ENCODE measurements at places on chromosomes 13 and 19.

GRCh38 chr13:46662690-46663089 lies 109.7 kb downstream of the LRCH1 start:
- DNase-seq: no peak
- H3K27ac ChIP-seq: peak overlapping the region; percentile 47
- H3K36me3 ChIP-seq: no peaks in the 10 kb centered on the region
- H3K4me1 ChIP-seq: peaks cover 68% of the 10 kb centered on the region
- no peak overlapping the region for H3K4me3 ChIP-seq
- no peaks in the 10 kb centered on the region for H3K27me3 ChIP-seq

DNA sequence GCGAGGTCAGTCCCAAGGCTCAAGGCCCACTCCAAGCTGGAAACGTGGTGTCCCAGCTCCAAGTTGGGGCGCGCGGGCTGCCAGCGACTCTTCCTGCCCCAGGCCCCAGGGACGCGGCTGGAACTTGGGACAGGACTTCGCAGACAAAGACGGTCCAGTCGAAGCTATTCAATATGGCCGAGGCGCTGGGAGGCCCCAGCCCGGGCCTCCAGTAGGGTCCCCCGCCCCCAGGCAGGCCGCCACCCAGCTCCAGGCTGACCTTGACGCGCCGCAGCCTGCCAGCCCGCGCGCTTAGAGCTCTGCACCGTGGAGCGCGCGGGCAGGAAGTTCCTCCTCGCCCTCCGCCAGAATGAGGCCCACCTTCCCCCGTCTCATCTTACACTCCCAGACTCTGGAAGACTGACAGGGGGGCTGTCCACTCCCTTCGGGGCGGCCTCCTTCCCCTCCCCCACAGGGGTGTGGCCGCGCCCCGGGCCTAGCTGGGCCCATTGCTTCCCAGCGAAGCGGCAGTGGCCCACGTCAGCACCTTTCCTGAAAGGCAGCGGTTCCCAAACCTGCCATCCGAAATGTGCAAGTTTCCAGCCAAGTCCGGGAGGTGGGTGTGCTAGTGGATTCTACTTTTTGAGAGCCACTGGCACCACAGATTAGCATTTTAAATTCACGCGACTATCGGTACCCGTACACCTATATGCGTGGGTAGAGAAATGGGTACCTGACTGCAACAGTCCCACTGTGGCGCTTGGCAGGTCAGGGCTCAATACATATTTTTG lies at the start of gene CCDC8:
Gene CCDC8 (minus strand): TSS at position 303 of the 770 bp plus-strand sequence. CDS start 754 bp downstream, outside the sequence.
- H3K4me1 ChIP-seq: peaks cover 52% of the 10 kb centered on the region
- H3K4me3 ChIP-seq: peak within 1 kb of the TSS; percentile 83
- no peaks in the 10 kb centered on the region for H3K27me3 ChIP-seq
- peak; percentile 94 for DNase-seq
- H3K36me3 ChIP-seq: no peaks in the 10 kb centered on the region

GRCh38 chr19:7888826-7889217 lies 512 bp downstream of the LRRC8E start:
- H3K27ac ChIP-seq: peak overlapping the region; percentile 78
- no peaks in the 10 kb centered on the region for H3K36me3 ChIP-seq
- no peak for DNase-seq
- H3K27me3 ChIP-seq: no peaks in the 10 kb centered on the region
- peak overlapping the region; percentile 57 for H3K4me3 ChIP-seq

GRCh38 chr13:80551650-80552497 lies 210.9 kb upstream of the SPRY2 start:
- no peaks in the 10 kb centered on the region for H3K27me3 ChIP-seq
- no peak for DNase-seq
- H3K4me3 ChIP-seq: no peak overlapping the region
- H3K36me3 ChIP-seq: no peaks in the 10 kb centered on the region
- H3K27ac ChIP-seq: no peak overlapping the region

GRCh38 chr13:20923272-20923671 lies 20.7 kb upstream of the XPO4 start:
- no peak for DNase-seq
- H3K4me3 ChIP-seq: no peak overlapping the region
- H3K4me1 ChIP-seq: no peaks in the 10 kb centered on the region
- no peaks in the 10 kb centered on the region for H3K36me3 ChIP-seq
- H3K27me3 ChIP-seq: no peaks in the 10 kb centered on the region
- H3K27ac ChIP-seq: no peak overlapping the region

- no peak overlapping the region for H3K4me3 ChIP-seq
- no peak overlapping the region for H3K27ac ChIP-seq
- H3K4me1 ChIP-seq: no peaks in the 10 kb centered on the region
- DNase-seq: no peak
- H3K27me3 ChIP-seq: no peaks in the 10 kb centered on the region
- peaks cover 11% of the 10 kb centered on the region for H3K36me3 ChIP-seq
Measured at GRCh38 chr19:7973883-7974282, 30.4 kb upstream of the TIMM44 start.

GRCh38 chr13:85772367-85772766 lies 26.9 kb downstream of the SLITRK6 start:
- no peaks in the 10 kb centered on the region for H3K27me3 ChIP-seq
- DNase-seq: no peak
- no peaks in the 10 kb centered on the region for H3K36me3 ChIP-seq

- peaks cover 7% of the 10 kb centered on the region for H3K4me1 ChIP-seq
- H3K4me3 ChIP-seq: no peak overlapping the region
- H3K36me3 ChIP-seq: no peaks in the 10 kb centered on the region
- H3K27me3 ChIP-seq: no peaks in the 10 kb centered on the region
- DNase-seq: no peak
- H3K27ac ChIP-seq: no peak overlapping the region
Measured at GRCh38 chr13:25980255-25980654, 71.6 kb downstream of the SHISA2 start.

- H3K4me3 ChIP-seq: no peak overlapping the region
- H3K36me3 ChIP-seq: no peaks in the 10 kb centered on the region
- H3K27ac ChIP-seq: no peak overlapping the region
- no peak for DNase-seq
- H3K27me3 ChIP-seq: no peaks in the 10 kb centered on the region
- H3K4me1 ChIP-seq: no peaks in the 10 kb centered on the region
Measured at GRCh38 chr19:27672309-27673047, 1540.5 kb downstream of the UQCRFS1 start.

GRCh38 chr13:111505175-111505777 lies 184.8 kb downstream of the TEX29 start:
- no peaks in the 10 kb centered on the region for H3K4me1 ChIP-seq
- no peak for DNase-seq
- H3K4me3 ChIP-seq: no peak overlapping the region
- no peaks in the 10 kb centered on the region for H3K27me3 ChIP-seq

DNA sequence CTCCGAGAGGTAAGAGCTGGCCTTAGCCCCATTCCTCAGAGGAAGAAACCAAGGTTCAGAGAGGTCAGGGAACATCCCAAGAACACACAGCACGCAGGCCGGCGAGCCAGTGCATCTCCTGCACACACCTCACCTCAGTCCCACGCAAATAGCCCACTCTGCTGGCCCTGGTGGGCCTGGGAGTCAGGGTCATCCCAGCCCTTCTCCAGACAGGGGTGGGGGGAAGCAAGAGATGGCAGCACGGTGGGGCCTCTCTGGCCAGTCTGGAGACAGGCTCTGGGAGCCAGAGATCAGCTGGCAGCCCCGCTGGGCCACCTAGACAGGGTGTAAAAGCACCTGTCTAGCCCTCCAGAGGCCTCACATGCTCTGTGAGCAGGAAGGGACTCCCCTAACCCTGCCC lies 26.8 kb downstream of the TUBA3C start:
- no peak overlapping the region for H3K27ac ChIP-seq
- H3K4me1 ChIP-seq: no peaks in the 10 kb centered on the region
- H3K4me3 ChIP-seq: no peak overlapping the region
- H3K27me3 ChIP-seq: no peaks in the 10 kb centered on the region
- DNase-seq: no peak
- H3K36me3 ChIP-seq: no peaks in the 10 kb centered on the region

DNA sequence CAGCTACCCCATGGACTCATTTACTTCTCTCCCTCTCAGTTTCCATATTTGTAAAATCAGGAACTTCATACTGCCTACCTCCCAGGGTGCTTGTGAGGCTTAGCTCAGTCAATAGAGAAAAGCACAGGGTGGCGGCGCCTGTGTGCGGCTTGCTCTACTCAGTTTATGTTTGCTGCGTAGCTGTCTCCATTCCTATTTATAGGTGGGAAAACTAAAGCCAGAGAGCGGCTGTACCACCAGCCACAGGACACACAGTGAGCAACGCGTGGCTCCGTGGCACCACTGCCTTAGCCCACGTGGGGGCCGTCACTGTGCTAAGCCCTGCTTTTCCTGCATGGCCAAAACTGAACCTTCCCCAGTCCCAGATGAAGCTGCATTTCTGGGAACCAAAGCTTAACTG lies 292.4 kb downstream of the TEX29 start:
- H3K4me1 ChIP-seq: peaks cover 10% of the 10 kb centered on the region
- no peak overlapping the region for H3K27ac ChIP-seq
- DNase-seq: no peak

DNA sequence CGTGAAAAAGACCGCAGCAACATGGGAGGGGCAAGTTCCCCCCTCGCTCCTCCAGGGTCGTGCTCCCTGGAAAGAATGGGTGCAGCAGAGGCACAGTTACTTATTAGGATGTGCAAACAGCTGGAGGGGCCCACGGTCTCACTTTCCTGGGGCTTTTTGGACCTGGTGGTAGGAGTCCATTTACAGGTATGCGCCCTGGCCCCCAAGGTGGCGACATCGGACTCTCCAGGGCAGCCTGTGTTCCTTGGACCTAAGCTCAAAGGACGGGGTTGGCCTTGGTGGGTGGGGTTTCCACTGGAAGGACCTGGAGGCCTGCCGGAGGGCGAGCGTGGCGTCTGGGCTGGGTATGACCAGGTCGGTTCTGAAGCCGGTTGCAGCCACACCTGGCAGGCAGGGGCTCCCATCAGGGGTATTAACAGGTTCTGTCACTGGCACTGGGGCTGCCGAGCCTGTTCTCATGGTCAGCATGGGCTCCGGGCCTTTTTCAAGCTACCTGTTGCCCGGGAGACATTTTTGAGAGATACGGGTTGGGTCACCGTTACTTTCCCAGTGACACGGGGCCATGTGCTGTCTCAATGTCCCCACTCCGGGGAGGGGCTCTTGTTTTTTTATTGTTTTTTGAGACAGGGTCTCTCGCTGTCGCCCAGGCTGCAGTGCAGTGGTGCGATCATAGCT lies 5.9 kb downstream of the ZFR2 start:
- H3K4me3 ChIP-seq: no peak overlapping the region
- no peaks in the 10 kb centered on the region for H3K36me3 ChIP-seq
- no peak for DNase-seq
- peaks cover 2% of the 10 kb centered on the region for H3K27me3 ChIP-seq

- no peaks in the 10 kb centered on the region for H3K27me3 ChIP-seq
- no peak for DNase-seq
- no peaks in the 10 kb centered on the region for H3K36me3 ChIP-seq
- H3K27ac ChIP-seq: no peak overlapping the region
Measured at GRCh38 chr19:54653181-54653809, 9.5 kb upstream of the LILRB4 start.

DNA sequence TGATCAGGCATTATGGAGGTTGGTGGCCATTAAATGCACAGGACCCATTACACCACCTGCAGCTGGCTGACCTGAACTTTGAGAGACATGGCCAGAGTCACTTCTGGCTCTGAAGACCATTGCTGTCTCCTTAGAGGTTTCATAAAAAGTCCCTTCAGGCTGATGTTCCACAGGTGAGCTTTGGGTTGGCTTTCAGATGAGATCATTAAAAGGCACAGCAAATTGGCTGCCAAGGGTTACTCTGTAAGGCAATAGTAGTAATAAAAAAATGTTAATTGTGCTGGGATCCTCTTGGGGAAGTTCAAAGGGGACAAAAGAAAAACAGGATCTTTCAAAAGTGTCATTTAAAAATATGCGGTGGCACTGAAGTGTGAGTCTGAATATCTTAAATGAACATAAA lies 4.2 kb downstream of the OLFM4 start:
- H3K36me3 ChIP-seq: no peaks in the 10 kb centered on the region
- H3K27ac ChIP-seq: no peak overlapping the region
- DNase-seq: no peak
- peaks cover 8% of the 10 kb centered on the region for H3K4me1 ChIP-seq
- no peak overlapping the region for H3K4me3 ChIP-seq

DNA sequence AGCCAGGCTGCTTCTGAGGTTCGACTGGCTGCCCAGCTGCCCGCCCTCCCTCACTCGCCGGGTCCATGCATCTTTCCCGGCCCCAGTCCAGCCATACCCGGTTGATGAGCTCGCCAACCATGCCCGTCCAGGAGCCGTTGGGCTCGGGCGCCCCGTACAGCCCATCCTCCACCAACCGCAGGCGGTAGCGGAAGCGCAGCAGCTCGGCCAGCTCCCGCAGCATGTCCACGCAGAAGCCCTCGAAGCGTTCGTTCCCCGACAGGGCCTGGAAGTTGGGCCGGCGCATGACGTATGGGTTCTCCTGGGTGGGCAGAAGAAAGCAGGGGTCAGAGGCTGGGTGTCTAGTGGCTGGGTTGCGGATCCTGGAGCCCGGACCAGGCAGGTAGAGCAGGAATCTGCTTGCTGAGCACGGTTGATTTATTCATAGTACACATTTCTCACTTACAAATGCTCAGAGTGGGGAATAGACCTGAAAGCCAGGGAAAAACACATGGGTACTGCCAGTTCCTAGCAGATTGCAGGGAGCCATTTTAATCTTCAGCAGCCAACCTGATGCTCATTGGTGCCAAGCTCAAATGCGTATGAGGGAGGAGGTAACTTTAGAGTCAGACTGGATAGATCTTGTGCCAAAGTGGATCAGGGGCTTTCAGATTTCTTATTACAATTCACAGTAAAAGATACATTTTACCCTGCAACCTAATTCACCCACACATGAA lies 27.4 kb downstream of the GRIK5 start:
- no peak overlapping the region for H3K4me3 ChIP-seq
- no peaks in the 10 kb centered on the region for H3K36me3 ChIP-seq
- DNase-seq: no peak
- no peaks in the 10 kb centered on the region for H3K4me1 ChIP-seq

DNA sequence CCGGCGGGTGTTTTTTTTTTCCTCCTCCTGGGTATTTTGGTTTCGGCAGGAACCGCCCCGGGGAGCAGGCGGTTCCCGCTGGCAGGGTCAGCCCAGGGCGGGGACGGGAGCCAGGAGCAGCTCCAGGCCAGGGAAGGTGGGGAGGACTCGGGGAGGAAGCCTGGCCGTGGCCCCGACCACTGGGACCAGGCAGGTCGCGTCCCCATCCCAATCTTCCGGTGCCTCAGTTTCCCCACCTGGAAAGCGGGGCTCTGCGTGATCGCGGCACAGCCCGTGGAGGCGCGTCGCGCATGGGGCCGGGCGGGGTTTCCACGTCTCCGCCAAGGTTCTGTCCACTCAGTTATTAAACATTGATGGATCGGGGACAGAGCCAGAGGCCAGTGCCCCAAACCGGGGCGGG lies 34.8 kb downstream of the IL12RB1 start:
- H3K4me3 ChIP-seq: no peak overlapping the region
- peak; percentile 34 for DNase-seq
- H3K36me3 ChIP-seq: no peaks in the 10 kb centered on the region
- no peaks in the 10 kb centered on the region for H3K27me3 ChIP-seq
- H3K27ac ChIP-seq: peak overlapping the region; percentile 58

DNA sequence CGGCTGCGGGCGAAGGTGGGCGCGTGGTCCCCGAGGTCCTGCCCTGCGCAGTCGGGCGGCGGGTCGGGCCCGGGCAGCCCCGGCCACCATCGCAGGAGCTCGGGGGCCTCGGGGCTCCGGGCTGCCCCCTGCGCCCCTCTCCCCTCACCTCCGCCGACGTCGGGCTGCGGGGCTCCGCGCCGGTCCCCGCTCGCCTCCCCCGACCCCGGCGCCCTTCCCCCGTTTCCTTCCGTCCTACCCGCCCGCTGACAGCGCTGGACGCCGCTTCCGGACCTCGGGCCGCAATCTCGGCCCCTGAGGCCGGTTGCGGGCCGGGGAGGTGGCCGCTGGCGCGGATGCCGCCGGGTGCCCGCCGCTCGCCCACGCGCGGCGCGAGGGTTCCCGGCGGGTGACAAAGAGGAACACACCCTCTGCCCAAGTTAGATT lies 720 bp downstream of the FARP1 start:
- H3K27me3 ChIP-seq: no peaks in the 10 kb centered on the region
- H3K4me3 ChIP-seq: peak overlapping the region; percentile 78
- H3K27ac ChIP-seq: peak overlapping the region; percentile 82
- peaks cover 43% of the 10 kb centered on the region for H3K4me1 ChIP-seq

Measured in body of pancreas (tissue), 4 donors.